ENCODE measurements at places on chromosomes 16 and 17.

GRCh38 chr17:83000738-83001137, 78.7 kb upstream of the METRNL start:
- no peak for DNase-seq

- DNase-seq, result no peak
These were observed 26.0 kb downstream of the TBC1D16 start for GRCh38 chr17:80009391-80010282.

DNA sequence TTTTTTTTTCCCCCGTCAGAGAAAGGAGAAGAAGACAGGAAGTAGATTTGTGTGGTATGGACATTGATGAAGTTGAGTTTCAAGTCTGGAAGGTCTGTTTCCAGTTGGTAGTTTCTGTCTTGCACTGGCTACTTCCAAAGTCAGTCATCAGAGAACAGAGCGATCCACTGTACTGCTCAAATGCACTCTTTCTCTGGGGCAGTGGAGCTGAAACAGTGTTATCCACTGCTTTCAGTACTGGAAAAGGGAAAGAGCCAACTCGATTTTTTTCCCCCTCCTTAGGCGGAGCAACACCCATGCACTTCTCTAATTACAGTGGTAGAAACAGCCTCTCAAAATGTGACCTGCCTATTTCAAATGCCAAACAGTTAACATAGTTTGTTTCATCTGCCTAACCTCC, 7.4 kb downstream of the PRKCA start:
- DNase-seq, result no peak

DNA sequence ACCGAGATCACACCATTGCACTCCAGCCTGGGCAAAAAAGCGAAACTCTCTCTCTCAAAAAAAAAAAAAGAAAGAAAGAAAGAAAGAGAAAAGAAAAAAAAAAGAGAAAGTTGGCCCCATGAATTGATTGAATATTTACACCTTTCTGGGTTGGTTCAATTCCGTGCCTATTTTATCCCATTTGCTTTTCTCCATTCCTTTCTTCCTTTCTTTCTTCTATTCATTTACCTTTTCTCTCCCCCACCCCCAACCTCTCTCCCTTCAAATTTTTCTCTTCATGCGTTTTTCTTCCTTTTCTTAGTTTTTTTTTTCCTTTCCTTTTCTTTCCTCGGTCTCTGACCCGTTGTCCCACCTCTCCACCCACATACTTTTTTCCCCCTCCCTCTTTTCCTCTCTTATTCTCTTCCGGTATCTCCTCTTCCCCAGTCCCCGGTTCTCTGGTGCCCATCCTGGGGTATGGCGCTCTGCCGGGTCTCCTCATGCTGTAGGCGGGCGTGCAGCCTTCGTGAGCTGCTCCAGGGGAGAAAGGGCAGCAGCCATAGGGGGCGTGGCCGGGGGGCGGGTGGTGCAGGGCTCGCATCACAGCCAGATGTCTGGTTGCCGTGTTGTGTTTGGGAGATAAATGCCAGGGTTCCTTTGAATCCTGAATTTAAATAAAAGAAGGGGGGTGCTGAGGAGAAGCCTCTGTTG, 5.3 kb upstream of the COL1A1 start:
- DNase-seq, result no peak

DNA sequence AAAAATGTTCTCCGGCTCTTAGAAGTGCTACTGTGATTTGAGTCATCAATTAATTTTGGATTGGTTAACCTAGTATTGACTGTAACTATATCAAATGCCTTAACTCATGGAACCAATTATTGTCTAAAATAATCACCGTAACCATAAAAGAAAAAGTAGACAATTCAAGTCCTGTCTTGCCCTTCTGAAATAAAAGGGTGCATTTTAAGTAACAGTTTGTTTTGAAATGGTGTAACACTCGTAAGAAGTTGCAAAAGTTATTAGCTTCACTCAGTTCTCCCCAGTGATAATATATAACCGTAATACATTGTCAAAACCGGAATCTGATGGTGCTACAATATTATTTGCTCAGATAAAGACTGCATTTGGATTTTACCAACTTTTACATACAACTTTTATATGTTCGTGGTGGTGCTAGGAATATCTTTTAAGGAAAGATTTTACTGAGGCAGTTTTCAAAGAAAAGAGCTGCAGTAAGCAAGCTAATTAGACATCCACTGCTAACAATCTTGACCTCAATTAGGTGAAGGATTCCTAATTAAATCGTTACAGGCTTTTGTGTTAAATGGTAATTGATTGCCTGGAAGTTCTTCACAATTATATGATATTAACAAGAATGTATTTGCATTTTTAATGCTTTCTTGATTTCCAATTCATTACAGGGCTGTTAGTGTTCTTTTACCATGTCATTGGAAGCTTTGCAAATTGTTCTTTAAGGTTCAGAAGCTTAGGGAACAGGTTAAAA, 413.1 kb upstream of the MON1B start:
- DNase-seq, result no peak

- no peak for DNase-seq
These were observed 266.5 kb upstream of the HSBP1 start for GRCh38 chr16:83541231-83541630.

DNA sequence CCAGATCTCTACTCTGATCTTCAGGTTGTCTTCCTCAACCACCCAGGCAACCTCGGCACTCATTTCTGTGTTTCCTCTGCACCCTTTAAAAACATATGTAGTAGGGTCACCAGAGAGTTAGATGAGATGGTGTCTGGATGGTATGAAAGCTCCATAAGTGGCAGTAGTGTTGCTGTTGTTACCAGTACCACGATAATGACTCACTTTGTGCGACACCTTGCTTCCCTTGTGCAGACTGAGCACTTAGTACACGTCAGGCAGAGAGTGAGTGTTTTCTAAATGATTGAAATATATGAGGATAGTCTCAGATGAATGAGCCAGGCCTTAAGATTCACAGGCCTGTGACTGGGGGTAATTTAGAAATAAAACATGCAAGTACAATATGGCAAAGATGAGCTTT, 188.7 kb downstream of the MAF start:
- DNase-seq, result no peak

DNA sequence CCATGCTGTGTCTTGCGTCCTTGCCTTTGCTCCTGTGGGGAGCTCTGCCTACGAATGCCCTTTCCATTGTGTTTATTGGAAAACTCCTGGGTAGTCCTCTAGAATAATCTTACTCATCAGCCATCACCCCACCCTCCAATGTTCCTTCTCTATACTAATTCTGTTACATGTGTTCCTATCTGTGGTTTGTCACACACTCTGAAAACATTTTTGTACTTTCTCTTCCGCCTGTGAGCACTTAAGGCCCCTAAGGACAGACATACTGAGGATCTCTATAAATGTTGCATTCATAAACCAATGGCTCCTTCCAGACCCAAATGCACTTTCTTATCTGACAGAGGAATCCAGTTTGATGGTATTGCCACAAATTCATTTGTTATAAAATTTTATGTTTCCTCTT, 53.9 kb upstream of the MON1B start:
- DNase-seq, result no peak

DNA sequence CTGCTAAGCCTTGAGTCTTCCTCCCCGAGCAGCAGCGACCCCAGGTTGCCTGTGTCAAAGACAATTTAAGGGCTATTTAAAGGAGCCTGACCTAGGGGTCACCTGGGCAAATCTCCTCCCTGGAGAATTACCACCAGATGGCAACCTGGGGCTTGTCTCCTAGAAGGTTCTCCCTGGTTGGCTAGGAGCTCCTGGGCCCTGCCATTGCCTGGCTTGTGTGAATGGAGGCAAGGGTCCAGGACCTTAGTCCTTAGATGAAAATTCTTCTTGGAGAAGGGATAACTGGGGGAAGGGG, 51.3 kb upstream of the TAC4 start:
- DNase-seq, result no peak

- no peak for DNase-seq
These were observed at the start of gene SLC47A1 for GRCh38 chr17:19533718-19534561. Gene SLC47A1 (plus strand): TSS chr17:19533854. CDS start chr17:19533940, 86 bp downstream.

- no peak for DNase-seq
These were observed 6.0 kb downstream of the COX4I1 start for GRCh38 chr16:85805442-85806045.

GRCh38 chr17:45296003-45296832, 20.6 kb downstream of the MAP3K14 start:
- no peak for DNase-seq

DNA sequence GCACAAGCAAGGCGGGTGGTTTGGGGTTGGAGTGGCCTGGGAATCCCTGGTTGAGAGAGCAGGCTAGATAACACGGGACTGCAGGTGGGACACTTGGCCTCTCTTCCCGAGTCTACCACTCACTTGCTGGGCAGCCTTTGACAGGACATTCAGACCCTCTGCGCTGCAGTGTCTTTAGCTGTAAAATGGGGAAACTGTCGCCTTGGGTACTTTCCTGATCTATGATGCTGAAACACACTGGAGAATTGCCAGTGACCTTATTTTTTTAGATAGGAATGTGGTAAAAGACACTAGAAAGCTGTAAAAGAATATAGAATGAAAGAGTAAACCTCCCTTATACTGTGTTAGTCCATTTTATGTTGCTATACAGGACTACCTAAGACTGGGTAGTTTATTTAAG, 30.5 kb downstream of the KSR1 start:
- DNase-seq, result no peak

- DNase-seq, result no peak
These were observed 38.8 kb downstream of the RAI1 start for GRCh38 chr17:17719966-17720543.

- DNase-seq, result no peak
These were observed 512.2 kb downstream of the GRIN2A start for GRCh38 chr16:9670033-9670432.

DNA sequence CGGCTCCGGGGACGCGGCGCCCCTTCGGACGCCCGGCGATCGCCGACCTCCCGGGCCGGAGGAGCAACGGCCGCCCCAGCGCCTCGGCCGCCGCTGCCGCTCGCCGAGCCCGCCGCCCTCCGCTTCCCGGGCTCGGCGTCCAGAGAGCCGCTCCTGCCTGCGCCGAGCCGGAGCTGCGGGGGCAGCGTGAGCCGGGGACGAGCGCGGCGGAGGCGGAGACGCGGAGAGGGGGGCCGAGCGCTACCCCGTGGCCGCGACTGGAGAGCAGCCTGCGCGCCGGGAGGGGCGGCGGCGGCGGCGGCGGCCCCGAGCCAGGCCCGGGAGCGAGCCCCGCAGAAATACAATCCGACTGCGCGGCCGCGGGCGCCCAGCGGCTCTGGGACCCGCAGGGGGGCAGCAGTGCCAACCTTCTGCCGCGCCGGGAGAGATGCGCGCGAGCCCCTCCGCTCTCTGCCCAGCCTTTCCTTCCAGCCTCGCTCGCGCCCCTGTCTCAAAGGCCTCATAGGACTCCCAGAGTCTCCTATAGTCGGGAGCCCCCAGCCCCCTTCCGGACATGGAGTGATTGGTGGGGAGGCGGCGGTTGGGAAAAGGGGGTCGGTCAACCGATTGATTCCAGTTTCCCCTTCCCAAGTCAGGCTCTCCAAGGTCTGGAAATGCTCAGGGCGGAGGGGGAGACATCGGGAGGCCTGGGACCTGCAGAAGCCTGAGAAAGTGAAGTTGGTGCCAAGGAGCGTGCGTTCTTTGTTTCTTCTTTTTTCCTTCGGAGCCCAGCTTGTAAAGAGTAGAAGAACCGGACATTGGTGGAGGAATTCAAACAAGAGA, 1.0 kb upstream of the SDK2 start:
- DNase-seq, result no peak

All from cerebellar nuclear complex (tissue), 1 donor.